GM12864 (cell line): ENCODE measurements at places on chromosomes 13 and 19.
A peak's percentile ranks its signal among the peaks of the same experiment; 100 is the strongest.

DNA sequence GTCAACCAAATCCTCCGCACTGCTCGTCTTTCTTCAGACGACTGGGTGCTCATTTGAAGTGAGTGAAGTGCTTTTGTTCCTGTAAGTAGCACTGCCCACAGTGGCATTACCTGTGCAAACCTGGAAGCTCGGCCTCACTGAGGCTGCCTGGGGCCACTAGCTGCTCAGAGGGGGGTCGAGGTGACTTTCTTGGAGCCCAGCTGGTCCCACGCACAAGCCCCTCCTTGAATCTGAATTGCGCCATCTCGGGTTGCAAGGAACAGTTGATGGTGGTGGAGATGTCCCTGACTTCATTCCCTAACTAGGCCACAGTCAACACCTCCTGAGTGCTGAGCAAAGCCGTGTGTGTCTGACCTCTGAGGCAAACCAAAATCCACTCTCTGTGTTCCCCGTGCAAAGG, 79.3 kb upstream of the GPR183 start:
- DNase-seq = no peak

DNA sequence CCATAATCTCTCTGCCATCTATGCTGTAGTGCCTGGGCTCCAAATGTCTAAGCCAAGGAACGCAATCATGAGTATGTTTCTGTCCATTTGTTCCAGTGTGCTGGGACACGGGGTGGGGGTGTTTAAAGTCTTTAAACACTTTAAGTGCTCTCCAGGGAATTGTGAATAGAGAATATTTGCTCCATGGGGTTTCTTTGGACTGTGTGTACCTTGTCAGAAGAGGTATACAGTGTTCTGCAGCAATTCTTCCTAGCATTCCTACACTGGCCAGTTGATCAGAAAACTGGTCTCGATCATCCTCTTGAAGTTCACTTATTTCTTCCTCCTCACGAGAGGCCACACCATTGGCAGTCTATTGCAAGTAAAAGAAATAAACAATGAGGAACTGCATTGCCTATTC, 35.1 kb upstream of the EEF1AKMT1 start:
- no peak for DNase-seq

- DNase-seq = no peak
Measured at GRCh38 chr19:5050067-5050656, 81.2 kb downstream of the KDM4B start.

GRCh38 chr13:112877066-112877465, 91.9 kb upstream of the MCF2L start:
- DNase-seq = no peak

DNA sequence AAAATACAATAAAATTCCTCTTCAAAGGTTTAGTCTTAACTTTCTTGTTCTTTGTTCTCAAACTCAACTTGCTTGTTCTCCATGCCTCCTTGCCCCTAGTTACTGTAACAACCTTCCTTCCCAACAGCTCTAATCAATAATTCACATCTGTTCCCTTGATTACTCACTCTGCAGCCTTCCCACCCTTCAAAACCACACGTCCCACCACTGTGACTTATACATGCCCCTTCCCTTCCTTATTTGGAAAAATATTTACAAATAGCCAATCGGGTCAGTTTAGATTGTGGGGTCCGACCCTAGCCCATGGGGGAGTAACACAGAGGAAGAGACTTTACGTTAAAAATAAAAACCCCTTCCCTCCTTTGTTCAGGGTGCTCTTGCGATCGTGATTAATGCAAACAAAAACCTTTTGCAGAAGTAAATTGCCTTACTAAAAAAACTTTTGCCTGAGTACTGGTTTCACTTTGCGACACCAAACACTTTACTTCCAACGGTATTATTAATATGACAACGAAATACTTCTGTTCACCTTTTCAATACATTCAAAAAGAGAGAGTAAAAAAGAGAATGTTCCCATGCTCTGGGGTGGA, 512 bp upstream of the ZNF93 start:
- no peak for DNase-seq

DNA sequence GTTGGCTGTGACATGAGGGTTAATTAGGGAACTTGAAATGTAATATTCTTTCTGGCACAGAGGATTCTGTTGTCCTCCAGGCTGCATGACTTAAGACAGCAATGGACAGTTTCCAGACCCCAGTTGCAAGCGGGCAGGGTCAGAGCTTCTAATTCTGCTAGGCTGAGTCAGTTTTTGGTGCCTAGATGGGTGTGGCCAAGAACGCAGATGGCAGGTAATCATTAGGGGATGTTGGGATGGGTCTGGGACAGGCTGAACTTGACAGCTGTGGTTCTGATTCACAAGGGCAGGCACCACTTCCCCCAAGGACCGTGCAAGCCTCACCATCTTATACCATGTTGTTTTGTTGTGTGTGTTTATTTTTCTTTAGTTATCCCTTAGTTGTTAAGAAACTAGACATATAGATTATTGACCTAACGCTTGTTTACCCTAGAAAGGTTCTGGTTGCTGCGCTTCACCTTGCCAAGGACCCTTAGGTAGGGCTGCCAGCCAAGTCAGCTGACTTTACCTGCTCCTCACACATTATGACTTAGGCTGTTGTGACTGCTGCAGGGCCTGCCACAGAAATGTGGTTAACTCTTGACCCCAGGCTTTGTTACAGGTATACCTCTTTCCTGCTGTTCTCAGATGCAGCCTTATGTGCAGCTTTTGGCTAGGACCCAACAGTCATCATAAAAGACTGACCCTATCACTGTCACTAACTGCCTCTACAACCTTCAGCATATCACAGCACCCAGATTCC, 117.7 kb upstream of the KLF12 start:
- no peak for DNase-seq

- DNase-seq = no peak
Measured at GRCh38 chr13:109191413-109191812, 562.0 kb downstream of the MYO16 start.

DNA sequence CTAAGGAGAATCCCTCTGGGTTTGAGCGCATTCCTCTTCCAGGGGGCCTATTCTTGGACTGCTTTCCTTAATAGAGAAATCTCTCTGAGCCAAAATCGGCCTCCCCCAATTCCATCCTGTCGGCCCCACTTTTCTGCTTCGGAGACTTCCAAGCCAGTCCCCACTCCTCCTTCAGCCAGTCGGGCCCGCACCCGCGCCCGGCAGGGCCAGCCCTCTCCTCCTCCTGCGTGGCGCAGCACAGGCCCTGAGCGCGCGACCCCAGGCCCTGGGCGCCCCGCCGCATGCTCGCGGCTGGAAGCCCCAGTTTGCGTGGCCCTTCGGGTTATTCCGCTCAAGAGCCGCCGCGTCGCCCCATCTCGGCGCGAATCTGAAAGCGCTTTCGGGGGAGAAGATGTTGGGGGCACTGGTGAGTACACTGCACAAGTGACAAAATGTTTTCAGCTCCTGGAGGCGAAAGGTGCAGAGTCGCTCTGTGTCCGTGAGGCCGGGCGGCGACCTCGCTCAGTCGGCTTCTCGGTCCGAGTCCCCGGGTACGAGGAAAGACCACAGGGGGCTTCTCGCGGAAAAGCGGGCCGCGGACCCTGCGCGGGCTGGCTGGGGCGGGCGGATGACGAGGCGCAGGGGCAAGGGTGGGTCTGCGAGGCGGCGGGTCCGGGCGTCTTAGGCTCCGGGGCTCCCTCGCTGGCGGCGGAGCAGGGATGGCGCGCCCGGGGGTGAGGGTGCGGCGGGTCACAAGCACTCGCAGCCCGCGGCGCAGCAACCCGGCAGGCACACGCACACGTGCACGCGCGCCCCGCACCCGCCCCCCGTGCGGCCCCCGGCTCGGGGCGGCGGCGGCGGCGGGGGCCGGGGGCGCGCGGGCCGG, at the start of gene IL17D:
Gene IL17D, plus strand, starts transcription at position 785 of the 865 bp plus-strand sequence. CDS start 303 bp downstream, outside the sequence.
- DNase-seq = no peak

- DNase-seq = peak; percentile 70
Measured at GRCh38 chr19:48501494-48502349, 9.9 kb downstream of the LMTK3 start.

- no peak for DNase-seq
Measured at GRCh38 chr13:34214686-34215085, 396.7 kb downstream of the RFC3 start.

DNA sequence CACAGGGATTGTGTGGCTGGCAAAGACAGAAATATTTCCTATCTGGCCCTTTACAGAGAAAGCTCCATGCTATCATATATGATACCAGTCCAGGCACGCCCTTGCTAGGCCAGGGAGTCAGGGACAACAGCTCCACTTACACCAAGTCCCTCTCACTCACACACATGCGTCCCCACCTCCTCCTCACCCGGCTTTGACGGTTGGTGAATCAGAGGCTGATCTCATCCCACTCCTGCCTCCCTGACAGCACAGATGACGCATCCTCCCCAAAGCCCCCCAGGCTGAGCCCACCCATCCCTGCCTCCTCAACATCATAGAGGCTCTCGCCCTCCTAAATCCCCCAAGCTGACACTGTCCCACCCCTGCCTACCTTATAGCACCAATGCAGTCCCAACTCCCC, 62.7 kb downstream of the F2RL3 start:
- no peak for DNase-seq

DNA sequence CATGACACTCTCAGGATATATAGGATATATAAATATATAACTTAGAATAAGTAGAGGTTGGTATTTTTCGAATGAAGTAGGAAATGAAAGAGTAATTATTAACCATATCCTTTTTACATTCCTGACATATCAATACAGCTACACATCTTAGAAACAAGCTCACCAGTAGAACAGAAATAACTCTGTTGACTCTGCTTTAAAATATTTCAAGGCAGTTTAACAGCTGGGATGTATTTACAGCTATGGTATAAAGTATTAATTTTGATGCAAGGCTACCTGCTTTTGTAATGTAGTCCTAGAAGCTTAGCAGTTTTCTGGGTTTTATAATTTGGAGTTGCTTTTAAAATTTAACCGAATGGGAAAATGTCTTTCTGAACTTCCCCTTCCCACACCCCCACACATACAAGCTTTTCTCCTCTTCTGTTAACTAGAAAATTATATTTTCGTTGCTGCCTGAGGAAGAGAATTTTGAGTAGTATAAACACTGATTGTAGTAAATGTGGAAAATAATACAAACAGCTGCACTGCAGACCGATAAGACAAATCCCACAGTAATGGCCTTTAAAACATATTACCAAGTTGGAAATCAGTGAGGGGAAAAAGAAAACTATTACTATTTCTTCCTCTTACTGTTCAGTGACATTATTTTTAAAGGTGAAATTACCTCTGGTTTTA, 147.7 kb downstream of the GGACT start:
- no peak for DNase-seq

DNA sequence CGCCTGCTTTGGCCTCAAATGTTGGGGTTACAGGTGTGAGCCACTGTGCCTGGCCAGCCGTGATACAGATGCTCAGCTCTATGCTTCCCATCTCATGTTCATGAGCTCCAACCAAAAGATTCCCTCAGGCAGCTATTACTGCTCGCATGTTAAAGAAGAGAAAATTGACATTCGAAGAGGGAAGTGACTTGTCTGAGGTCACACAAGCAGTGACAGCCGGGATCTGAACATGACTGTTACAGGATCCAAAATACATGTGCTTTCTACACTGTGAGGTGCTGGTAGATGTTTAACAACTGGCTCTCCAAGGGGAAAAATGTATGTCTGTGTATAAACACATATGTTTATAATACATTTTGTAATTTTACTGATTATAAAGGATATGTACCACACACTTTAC, 11.3 kb downstream of the FPR1 start:
- no peak for DNase-seq

GRCh38 chr13:113633485-113633873, 24.5 kb downstream of the ATP4B start:
- no peak for DNase-seq

DNA sequence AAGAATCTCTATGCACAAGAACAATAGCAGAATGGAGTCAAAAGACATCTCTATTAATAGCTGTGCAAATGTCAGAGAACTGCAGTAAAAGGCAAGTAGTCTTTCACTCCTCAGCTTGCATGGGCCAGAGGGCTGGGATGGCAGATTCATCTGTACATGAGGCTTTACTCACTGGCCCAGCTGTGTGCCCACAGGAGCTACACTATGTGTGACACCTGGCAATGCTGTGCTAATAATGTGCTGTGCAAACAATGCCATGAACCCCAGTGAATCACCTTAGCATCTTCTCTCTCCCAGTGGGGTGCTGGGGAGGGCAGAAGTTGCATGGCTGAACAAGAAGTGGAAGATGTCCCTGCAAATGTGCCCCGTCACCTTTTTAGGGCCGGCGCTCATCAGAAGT, 73.1 kb downstream of the KL start:
- no peak for DNase-seq

DNA sequence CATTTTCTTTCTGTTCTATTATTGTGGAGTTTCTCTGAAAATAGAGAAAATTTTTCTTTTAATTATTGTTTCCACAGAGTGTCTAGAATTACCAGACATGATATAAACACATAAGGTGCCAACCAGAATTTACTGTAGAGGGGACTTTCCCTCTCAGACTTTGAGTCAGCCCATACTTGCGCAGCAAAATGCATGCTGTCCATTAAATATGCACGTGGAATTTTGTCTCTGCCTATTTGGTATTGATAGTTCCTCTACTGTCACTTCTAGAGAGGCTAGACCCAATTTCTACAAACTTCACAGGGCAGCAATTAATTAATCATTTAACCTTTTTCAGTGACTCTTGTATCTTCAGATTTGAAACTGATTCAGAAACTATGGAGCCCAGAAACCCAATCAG, 8.9 kb downstream of the ZNF93 start:
- DNase-seq = no peak

DNA sequence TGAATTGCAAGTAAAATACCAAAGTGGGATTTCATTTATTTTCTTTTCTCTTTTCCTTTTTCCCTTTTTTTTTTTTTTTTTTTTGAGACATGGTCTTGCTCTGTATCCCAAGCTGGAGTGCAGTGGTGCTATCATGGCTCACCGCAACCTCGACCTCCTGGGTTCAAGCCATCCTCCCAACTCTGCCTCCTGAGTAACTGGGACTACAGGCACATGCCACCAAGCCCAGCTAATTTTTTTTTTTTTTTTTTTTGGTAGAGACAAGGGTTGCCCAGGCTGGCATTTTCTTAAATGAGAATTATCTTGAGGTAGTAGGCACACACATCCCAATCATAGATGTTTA, 68.5 kb upstream of the GPR183 start:
- no peak for DNase-seq

- DNase-seq = no peak
Measured at GRCh38 chr13:112842931-112843391, 126.1 kb upstream of the MCF2L start.

DNA sequence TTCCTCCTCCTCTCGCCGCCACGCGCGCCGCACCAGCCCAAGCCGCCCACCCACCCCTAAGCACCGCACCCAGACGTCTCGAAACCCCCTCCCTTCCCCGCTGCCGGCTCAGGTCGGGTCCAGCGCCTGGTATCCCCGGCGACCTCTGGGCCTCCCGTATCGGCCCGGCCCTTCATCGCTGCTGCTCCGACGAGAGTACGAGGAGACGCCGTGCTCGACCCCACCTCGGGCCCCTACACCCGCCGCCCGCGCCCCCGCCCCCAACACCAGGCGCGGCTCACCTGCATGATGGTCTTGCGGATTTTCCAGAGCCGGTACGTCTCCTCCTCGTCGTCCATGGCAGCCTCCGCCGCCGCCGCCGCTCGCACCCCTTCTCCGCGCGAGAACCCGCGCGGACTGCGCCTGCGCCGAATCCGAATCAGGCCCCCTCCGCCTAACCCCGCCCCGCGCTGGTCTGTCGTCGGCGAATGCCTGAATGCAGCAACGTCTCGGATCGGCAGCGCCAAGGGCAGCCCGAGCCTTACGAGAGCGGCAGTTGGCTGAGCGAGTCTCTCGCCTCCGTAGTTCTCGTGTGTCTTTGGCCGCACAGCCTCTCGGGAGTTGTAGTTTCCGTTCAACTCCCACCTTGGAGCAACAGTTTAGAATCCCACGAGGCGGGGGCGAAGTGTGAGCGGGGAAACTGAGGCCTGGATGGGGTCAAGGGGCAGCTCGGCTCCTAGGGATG, at the start of gene POLR2E:
Gene POLR2E, minus strand, starts transcription at position 398 of the 724 bp plus-strand sequence. Its CDS starts 60 bp downstream, at position 338.
- DNase-seq = peak; percentile 94
